COR-L47 (cell line): ENCODE measurements at places on chromosomes 12 and 14.

DNA sequence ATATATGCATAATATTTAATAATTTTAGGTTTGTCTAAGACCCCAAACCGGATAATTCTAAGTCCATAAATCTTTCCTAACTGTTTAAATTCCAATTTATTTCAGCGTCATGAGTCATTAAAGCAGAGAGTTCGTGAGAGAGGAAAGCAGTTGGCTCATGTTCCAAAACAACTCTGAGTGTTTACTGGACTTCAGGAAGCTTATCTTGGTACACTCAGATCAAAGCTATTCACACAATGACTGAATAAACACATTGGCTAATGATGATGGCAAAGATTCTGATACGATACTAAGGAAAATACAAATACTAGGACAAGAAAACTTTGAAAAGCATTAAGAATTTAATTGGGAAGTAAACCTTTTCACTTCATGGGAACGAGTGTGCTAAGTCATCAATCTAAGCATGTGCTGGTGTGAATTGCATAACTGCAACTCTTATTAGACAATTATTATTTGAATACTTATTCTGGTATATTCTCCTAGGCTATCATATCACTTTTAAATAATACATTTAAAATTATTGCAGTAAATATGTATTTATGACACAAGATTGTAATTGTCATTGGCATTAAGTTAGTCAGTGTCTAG, 34.8 kb upstream of the CLEC14A start:
- no peak for DNase-seq

DNA sequence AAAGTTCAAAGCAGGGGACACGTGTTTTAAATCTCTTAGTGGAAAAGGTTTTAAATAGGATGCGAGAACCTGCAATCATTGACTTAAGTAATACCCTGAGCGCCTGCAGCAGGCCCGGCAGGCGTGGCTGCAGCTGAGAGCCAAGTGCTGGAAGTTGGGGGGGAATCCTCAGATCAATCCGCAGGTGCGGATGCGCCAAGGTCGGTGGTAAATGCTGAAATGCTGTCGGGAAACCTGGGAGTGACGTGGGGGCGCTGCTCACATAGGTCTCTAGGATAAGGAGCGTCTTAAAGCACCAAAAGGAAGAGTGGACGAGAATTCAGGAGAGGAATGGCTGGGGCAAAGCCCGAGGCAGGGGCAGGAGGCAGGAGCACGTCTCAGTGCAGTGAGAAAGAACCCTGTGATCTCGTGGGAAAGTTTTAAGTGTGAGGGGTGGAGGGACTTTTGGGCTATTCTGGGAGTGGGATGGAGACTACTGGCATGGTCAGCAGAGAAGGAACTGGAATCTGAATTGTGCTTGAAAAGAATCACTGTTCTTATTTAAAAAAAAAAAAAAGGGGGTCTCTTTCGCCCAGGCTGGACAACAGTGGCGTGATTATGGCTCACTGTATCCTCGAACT, 883 bp upstream of the CDCA4 start:
- peak; percentile 91 for DNase-seq

- DNase-seq: no peak
Measured at GRCh38 chr14:22802860-22803686, 12.2 kb downstream of the SLC7A7 start.

DNA sequence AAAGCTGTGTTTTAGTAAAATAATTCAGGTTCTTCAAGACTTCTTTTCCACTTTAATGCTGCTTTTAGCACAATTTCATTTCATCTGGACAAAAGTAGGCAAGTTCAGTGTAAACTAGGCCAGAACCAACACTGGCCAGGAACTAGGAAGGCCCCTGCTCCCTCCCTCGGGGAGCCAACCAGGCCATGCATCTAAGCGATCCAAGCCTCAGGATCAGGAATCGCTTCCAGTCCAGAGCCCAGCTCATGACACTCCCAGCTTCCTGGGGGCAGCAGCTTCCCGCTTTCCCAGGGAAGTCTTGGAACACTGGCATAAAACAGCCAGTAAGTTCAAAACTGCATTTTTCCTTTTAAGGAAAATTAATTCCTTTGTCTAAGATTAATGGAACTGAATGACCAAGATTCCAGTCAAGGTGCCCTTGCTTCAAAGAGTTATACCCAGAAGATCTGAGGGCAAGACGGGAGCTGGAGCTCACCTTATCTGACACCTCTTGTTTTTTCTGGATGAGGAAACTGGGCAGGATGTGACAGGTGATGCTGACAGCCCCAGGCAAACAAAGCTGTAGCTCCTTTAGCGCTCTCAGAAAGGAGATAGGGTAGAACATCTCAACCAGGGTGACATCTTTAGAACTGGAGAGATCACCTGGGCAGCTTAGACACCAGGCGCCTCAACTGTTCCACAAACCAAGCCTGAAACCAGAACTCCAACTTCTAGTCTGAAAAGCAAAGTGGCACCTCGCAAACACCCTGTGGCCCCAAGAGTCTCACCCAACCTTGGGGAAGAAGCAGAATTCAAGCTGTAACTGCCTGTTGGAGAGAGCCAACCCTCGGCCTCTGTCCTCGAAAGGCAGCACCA, 61.4 kb upstream of the PNMA1 start:
- DNase-seq: no peak

GRCh38 chr14:39447175-39447661, 15.0 kb upstream of the FBXO33 start:
- DNase-seq: peak; percentile 29

DNA sequence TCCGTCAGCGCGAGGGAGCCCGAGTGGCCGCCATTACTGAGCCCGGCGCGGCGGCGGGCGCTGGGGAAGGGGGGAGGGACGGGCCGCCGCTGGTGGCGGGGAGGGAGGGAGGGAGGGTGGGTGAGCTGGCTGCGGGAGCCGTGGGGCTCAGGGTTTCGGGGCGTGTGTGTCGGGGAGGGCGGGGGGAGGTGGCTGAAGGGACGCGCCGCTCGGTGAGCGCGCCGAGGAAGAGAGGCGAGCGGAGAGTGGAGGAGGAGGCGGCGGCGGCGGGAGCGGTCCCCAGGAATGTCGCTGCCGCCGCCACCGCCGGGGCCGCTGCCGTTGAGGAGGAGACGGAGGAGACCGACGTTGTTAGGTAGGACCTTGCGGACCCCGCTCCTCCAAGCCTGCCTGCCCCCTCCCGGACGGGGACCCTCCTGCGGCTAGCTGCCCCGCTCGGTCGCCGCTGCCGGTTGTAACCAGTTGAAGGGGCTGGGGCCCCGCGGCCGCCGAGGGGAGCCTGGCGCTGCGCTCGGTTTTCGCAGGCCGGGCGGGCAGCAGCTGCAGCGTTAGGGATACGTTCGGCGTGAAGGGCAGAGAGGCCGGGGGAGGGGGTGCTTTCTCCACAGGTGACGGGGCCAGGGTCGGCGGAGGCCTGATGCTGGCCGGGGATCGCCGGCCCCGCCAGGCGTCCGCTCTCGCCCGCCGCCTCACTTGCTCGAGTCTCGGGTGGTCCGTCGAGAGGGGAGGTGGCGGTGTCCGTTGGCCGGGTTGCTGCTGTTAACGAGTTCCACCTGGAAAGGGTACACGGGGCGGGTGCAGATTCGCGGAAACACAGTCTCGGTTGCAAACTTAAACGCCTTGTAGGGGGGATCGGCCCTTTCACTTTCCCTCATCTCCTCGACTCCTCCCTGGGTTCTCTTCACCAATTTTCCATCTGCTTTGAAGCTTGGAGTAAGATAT, at the start of gene ARHGAP5:
ARHGAP5 (plus strand) TSS at position 224 of the 942 bp plus-strand sequence. CDS start 13,366 bp downstream, outside the sequence.
- DNase-seq: peak; percentile 71

GRCh38 chr14:46306267-46306666, 345.3 kb downstream of the RPL10L start:
- DNase-seq: no peak

- no peak for DNase-seq
Measured at GRCh38 chr12:93134893-93135285, 205.8 kb upstream of the EEA1 start.

DNA sequence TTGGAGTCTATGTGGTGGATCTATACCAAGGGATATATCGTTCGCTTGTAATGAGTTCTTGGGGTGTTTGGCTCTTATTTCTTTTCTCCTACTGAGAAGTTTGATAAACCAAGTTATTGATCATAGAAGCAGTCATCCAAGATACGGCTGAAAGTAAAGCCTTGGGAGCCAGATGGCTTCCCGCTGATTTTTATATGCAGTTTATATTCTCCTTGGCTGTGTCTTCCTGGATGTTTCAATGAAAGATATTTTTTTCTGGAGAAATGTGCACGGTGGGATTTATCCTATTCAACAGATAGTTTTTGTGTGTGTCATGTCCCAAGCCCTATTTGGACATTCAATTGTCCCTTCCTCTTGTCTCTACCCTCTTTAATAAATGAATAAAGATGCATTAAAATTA, 289.0 kb downstream of the ERC1 start:
- DNase-seq: no peak

GRCh38 chr12:108890208-108890607, 10.3 kb downstream of the DAO start:
- DNase-seq: no peak

- DNase-seq: no peak
Measured at GRCh38 chr12:90842477-90842876, 112.5 kb downstream of the CCER1 start.

DNA sequence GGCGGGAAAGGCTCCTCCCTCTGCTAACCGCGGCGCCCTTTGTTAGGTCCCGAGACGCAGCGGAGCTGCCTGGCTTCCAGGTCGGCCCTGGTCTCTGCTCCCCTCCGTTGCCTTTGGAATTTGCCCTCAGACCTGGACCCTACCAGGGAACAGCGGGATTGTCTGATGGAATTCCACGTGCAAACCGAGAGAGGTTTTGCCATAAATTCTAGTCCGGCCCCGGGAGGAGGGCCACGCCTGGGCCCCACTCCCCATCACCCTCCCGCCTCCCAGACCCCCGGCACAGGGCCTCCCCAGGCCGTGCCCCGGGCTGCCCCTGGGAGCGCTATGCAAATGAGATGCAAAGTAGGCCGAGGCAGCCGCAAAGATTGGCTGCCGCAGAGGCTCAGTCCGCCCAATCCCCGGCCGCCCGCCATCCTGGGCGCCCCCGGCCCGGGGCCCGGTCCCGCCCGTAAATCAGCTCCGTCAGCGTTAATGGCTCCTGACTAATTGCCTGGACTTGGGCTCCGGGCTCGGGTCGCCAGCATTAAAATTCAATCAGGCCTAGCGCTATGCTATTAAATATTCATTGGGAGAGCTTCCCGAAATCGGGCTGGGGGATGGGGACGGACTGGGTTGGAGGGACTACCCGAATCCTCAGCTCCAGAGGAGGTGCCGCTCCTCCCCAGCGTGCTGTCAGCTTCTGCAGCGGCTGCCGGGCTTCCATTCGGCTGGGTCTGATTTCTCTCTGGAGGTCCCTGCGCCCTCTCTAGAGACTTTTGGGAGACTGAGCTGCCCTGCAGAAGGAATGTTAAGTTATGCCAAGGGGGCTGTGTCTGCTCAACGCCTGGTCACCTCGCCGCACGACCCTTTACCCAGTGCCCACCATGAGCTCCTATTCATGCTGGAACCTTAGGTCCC, 15.7 kb upstream of the FIGNL2 start:
- no peak for DNase-seq

GRCh38 chr14:48584031-48584430, 908.6 kb upstream of the MDGA2 start:
- no peak for DNase-seq

GRCh38 chr12:49864798-49865090, 21.8 kb upstream of the BCDIN3D start:
- no peak for DNase-seq

- no peak for DNase-seq
Measured at GRCh38 chr12:93006471-93007208, 77.5 kb upstream of the EEA1 start.

GRCh38 chr12:122545855-122546254, 18.8 kb downstream of the KNTC1 start:
- no peak for DNase-seq

DNA sequence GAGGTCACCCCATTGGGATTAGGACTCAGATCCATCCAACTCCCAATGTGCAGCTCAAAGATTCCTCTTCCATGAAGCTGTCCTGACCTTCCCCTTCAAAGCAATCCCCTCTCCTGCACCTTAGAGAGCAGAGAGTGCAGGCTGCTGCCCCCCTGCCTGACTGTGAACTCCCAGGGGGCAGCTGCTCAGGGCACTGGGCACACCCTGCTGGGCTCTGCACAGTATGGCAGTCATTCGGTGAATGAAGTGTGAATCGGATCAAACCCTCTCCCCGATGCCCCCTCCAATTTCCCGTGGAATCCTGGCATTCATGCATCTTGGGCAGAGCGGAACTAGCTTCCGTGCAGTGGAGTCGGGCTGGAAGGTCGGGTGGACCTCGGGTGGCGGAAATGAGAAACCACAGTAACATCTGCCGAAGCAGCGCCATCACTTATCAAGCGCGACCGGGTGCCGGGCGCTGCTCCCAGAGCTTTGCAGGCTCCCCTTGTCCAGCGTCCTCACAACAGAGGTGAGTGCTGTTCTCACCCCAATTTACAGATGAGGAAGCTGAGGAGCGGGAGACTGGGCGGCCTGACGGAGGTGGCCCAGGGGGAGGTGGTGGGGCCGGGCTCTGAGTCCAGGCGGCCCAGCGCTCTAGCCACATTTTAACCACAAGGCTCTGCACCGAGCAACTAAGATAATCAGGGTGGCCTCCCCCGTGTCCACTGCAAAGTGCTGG, 14.7 kb downstream of the GALNT9 start:
- DNase-seq: no peak

DNA sequence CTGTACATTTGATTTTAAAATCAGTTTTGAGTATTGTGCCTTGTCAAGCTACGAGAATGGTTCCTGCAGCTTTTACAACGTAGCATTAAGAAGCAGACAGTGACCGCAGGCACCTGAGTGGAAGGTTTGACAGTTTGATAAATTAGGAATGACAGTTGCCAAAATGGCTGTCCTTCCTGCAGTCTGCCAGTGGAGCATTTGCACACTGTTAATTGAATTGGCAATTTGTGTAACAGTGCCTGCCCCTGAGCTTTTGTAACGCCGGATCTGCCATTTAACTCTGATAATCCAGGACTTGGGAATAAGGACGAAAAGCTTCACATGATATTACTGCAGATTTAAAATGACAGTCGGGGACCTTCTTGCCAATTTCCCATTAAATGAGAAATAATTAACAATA, 385.3 kb downstream of the NPAS3 start:
- no peak for DNase-seq

GRCh38 chr14:102295270-102295669, 9.7 kb downstream of the MOK start:
- no peak for DNase-seq

GRCh38 chr12:79661629-79662028, 29.1 kb downstream of the PAWR start:
- no peak for DNase-seq

DNA sequence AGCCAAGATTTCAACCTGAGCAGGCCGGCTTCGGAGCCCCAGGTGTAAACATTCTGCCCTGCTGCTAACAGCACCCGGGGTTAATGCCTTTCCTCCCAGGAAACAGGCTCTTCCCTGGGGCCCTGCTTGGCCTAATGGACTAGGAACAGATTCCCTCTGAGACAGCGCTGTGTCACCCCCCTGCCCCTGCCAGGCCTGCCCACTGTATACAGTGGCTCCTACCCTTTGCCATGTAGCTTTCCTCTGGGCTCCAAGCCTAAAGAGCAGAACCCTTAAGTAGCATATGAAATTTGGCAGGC, 28.3 kb upstream of the BCDIN3D start:
- DNase-seq: no peak

DNA sequence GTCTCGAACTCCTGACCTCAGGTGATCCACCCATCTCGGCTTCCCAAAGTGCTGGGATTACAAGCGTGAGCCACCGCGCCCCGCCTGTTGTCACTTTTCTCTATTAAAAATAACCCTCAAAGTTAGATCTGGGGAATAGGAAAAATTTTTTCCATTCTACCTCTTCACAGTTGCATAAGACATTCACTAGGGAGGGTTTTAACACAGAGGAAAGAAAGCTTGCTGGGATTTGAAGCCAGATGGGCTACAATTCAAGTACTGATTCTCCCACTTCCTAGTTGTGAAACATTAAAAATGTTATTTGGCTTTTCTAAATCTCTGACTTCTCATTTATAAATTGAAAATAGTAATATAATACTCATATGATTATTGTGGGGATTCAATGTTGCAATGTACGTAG, 23.3 kb upstream of the SLC15A5 start:
- no peak for DNase-seq
